ENCODE measurements at places on chromosomes 16 and 17. TPM values are rescaled to one million over a fixed set of nuclear protein-coding genes. Genes with fewer than 3 reads are reported as not detected.

The EMP2 gene
- total RNA-seq: 25.8 TPM

The GNGT2 gene
- total RNA-seq: 4.7 TPM

DNA sequence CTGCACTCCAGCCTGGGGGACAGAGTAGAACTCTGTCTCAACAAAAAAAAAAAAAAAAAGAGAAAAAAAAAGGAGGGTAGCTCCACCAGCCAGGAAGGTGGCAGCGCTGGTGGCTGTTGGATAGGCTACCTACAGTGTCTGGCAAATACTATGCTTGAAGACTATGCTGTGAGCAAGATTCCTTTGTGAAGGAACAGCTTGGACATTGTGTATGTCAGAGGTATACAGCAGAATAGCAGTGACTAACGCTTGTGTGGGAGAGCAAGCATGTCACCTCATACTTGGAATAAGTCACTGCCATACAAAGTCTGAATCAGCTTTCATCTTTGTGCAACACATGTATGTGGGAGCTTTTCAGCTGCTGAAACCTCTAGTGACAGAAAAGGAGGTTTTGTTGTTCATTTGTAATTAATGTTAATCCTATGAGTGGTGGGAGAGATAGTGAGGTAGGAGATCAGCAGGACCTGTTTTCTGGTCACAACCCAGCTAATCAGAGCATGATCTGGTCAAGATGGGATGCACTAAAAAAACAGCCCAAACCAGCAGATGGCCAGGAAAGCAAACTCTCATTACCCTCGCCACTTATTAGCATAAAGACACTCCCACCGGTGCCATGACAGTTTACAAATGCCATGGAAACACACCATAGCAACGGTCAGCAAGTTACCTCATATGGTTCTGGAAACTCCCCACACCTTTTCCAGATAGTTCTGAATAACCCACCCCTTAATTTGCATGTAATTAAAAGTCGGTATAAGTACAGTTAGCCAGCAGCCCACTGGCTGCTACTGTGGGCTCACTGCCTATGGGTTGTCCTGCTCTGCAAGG, 6.8 kb upstream of the ITGAD start:
- DNase-seq: peak; percentile 23

- DNase-seq: no peak
Observed at GRCh38 chr16:82370282-82370681, 200.3 kb upstream of the MPHOSPH6 start.

DNA sequence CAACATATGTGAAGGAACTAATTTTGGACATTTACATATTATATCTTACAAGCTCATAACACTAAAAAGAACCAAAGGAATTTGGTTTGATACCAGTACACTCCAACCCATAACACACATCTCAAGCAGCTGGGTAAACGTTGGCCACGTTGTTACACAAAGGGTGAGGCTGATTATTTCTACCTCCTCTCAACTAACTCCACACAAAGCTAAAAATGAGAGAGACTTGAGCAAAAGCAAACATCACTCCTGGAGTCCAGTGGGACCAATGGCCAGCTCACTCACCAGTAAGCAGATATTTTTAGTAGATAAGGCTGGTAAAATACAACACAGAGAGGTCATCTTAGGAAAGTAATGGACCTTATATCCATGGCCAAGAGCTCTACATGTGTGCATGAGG, 207.6 kb downstream of the MRTFB start:
- no peak for DNase-seq

The ACSM3 gene
- total RNA-seq: 31.5 TPM

The CHST5 gene
- total RNA-seq: 0.13 TPM

GRCh38 chr17:66313995-66314659, 11.7 kb downstream of the PRKCA start:
- DNase-seq: no peak

The DUS2 gene
- total RNA-seq: 12.5 TPM

The TMIGD1 gene
- not detected for total RNA-seq
